ENCODE measurements at places on chromosomes 11 and 22.

DNA sequence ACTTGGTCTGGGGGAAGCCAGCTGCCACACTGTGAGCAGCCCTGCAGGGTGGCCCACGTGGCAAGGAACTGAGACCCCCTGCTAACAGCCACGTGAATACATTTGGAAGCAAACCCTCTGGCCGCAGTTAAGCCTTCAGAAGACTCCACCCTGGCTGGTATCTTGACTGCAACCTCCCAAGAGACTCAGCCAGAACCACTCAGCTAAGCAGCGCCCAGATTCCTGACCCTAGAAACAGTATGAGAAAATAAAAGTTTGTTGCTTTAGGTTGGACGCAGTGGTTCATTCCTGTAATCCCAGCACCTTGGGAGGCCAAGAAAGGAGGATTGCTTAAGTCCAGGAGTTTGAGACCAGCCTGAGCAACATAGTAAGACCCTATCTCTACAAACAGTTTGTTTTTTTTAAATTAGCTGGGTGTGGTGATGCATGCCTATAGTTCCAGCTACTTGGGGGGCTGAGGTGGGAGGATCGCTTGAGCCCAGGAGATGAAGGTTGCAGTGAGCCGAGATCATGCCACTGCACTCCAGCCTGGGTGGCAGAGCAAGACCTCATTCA, 8.7 kb downstream of the ZMAT5 start:
- H3K4me1 ChIP-seq, result no peaks in the 10 kb centered on the region
- no peak overlapping the region for H3K4me3 ChIP-seq
- H3K27me3 ChIP-seq, result no peaks in the 10 kb centered on the region
- no peaks in the 10 kb centered on the region for H3K36me3 ChIP-seq
- no peak overlapping the region for H3K27ac ChIP-seq
- DNase-seq, result no peak

DNA sequence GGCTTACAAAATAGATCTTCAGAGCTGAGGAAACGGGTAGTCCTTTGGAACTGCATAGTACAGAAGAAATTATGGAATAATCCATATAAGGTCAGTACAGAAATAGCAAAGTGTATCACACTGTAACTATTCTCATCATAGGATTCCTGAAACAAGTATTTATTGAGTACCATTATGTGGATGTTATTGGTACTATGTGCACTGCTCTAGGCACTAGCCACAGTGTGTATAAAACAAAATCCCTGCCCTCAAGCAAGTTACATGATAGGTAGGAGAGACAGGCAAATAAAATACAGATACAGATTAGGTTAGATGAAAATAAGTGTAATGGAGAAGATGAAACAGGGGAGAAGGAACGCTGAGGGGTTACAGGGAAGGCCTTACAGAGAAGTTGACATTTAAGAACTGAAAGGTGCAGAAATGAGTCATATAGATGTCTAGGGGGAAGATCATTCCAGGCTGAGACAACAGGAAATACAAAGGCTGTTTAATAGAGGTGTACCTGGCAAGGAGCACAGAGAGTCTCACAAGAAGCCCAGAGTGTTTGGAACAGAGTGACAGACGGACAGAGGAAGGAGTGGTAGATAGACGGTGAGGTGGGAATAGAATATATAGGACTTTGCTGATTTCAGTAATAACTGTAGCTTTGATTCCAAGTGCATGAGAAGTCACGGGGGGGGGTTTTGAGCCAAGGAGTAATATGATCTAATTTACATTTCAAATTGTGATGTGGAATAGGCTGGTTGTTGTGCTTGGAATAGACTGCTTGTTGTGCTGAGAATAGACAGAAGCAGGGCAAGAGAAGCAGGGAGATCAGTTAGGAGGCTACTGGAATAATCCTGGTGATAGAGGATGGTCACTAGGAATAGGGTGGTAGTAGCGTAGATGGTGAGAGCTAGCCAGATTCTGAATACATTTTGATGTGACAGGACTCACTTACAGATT, 13.7 kb downstream of the RNF141 start:
- H3K36me3 ChIP-seq, result peaks cover 20% of the 10 kb centered on the region
- H3K4me3 ChIP-seq, result peak overlapping the region; percentile 43
- no peak for DNase-seq

GRCh38 chr11:104727768-104728167, 170.5 kb downstream of the CASP12 start:
- no peak overlapping the region for H3K27ac ChIP-seq
- no peaks in the 10 kb centered on the region for H3K36me3 ChIP-seq
- H3K4me1 ChIP-seq, result peaks cover 11% of the 10 kb centered on the region
- no peaks in the 10 kb centered on the region for H3K27me3 ChIP-seq

GRCh38 chr11:72263361-72263760, 19.4 kb upstream of the PHOX2A start:
- no peak for DNase-seq
- H3K4me1 ChIP-seq, result no peaks in the 10 kb centered on the region
- H3K4me3 ChIP-seq, result no peak overlapping the region
- no peaks in the 10 kb centered on the region for H3K36me3 ChIP-seq
- H3K27ac ChIP-seq, result no peak overlapping the region

GRCh38 chr11:108561535-108561991, 32.0 kb downstream of the EXPH5 start:
- no peak overlapping the region for H3K4me3 ChIP-seq
- no peaks in the 10 kb centered on the region for H3K27me3 ChIP-seq
- H3K4me1 ChIP-seq, result peaks cover 20% of the 10 kb centered on the region
- no peaks in the 10 kb centered on the region for H3K36me3 ChIP-seq
- no peak overlapping the region for H3K27ac ChIP-seq
